Sigmoid colon (tissue), 7 donors: ENCODE measurements at places on chromosomes 11 and 22. TPM values are rescaled to one million over a fixed set of nuclear protein-coding genes. Genes with fewer than 3 reads are reported as not detected.

DNA sequence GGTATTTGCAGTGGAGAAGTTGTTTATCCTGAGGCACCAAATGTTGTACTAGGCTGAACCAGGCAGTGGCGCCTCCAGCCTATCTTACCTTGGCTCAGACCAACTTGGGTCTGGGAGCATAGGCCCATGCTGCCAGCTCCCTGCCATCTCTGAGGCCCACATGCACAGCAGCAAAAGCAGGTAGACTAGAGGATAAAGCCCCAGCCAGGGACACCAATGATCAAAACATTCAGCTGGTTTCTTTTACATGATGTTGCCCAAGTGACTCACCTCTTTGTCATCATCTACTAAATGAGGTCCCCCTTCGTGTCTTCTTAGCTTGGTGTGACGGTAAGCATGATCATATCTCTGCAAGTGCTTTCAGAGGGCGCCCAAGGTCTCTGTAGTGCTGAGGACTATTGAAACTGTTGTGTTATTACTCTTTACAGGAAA, 112.1 kb upstream of the DRD2 start:
- H3K36me3 ChIP-seq: no peaks in the 10 kb centered on the region
- no peak overlapping the region for H3K27ac ChIP-seq
- no peaks in the 10 kb centered on the region for H3K4me1 ChIP-seq
- no peak for DNase-seq

- H3K36me3 ChIP-seq: no peaks in the 10 kb centered on the region
- peaks cover 43% of the 10 kb centered on the region for H3K4me1 ChIP-seq
- H3K4me3 ChIP-seq: no peak overlapping the region
- H3K27me3 ChIP-seq: no peaks in the 10 kb centered on the region
Measured at GRCh38 chr11:112812729-112813128, 148.5 kb upstream of the NCAM1 start.

- no peak overlapping the region for H3K4me3 ChIP-seq
- no peaks in the 10 kb centered on the region for H3K27me3 ChIP-seq
- peaks cover 24% of the 10 kb centered on the region for H3K4me1 ChIP-seq
- no peak overlapping the region for H3K27ac ChIP-seq
- no peak for DNase-seq
- no peaks in the 10 kb centered on the region for H3K36me3 ChIP-seq
Measured at GRCh38 chr11:12599408-12600143, 74.6 kb upstream of the TEAD1 start.

- no peaks in the 10 kb centered on the region for H3K27me3 ChIP-seq
- H3K27ac ChIP-seq: no peak within 1 kb of the TSS
- no peak within 1 kb of the TSS for H3K4me3 ChIP-seq
- no peaks in the 10 kb centered on the region for H3K4me1 ChIP-seq
- no peaks in the 10 kb centered on the region for H3K36me3 ChIP-seq
- DNase-seq: no peak
Measured at GRCh38 chr11:125680747-125681146, at the start of gene ACRV1. ACRV1 (minus strand) TSS chr11:125680847; CDS start chr11:125680780, 67 bp downstream.

- no peaks in the 10 kb centered on the region for H3K27me3 ChIP-seq
- no peaks in the 10 kb centered on the region for H3K4me1 ChIP-seq
- no peaks in the 10 kb centered on the region for H3K36me3 ChIP-seq
- H3K4me3 ChIP-seq: no peak overlapping the region
- H3K27ac ChIP-seq: no peak overlapping the region
- DNase-seq: no peak
Measured at GRCh38 chr11:70712471-70712870, 314.1 kb downstream of the CTTN start.

- DNase-seq: peak; percentile 47
- H3K4me1 ChIP-seq: peaks cover 76% of the 10 kb centered on the region
- H3K36me3 ChIP-seq: peaks cover 17% of the 10 kb centered on the region
- H3K27ac ChIP-seq: peak overlapping the region; percentile 99
- H3K27me3 ChIP-seq: no peaks in the 10 kb centered on the region
Measured at GRCh38 chr22:38869663-38870062, 2.4 kb downstream of the CBX6 start.

DNA sequence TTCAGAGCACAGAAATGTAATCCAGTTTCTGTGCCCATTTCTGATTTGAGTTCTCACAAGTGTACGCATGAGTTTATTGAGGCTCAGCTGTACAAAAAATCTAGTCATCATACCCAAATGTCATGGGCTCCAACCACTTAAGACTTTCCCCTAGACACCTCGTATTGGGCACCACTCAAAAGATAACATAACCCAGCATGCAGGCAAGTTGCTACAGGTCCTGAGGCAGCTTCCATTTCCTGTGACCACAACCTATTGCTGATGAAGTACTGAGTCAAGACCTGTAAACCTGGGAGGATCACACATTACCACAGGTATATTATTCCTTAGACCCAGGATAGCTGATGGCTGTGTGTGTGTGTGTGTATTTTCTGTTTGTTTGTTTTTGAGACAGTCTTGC, 95.2 kb downstream of the MRTFA start:
- no peak overlapping the region for H3K27ac ChIP-seq
- no peak overlapping the region for H3K4me3 ChIP-seq
- no peak for DNase-seq
- no peaks in the 10 kb centered on the region for H3K27me3 ChIP-seq
- H3K4me1 ChIP-seq: no peaks in the 10 kb centered on the region

DNA sequence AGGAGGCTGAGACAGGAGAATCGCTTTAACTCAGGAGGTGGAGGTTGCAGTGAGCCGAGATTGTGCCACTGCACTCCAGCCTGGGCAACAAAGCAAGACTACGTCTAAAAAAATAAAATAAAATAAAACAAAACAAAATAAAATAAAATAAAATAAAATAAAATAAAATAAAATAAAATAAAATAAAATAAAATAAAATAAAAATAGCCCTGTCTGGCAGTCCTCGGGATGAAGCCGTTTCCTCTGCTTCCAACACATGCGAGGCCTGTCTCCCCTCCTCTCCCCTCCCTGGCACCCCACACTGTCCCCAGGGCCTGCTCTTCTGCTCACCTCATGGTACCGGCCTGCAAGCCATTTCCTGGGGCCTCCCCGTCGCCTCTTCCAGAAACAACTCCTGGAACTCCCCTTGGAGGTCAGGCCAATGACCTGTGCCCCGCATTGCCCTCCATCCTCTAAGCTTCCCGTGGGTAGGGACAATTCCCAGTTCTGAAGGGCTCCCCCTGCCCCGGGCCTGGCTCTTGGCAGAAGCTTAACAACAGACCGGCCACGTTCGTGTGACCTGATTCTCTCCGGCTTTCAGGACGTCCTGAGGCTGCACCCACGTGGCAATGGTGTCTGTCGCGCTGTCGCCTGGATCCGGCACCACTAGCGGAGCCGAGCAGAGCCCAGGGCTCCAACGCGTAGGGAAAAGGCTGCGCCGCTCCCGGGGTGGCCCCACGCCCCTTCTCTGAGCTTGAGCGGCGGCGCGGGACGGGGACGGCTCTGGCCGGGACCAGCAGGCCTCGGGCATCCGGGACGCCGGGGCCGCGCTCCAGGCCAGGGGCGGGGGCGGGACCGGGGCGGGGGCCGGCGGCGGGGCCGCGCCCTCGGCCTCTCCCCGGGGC, 456 bp upstream of the PARVB start:
- DNase-seq: no peak
- H3K27me3 ChIP-seq: peaks cover 4% of the 10 kb centered on the region
- H3K36me3 ChIP-seq: no peaks in the 10 kb centered on the region
- H3K27ac ChIP-seq: peak overlapping the region; percentile 83

DNA sequence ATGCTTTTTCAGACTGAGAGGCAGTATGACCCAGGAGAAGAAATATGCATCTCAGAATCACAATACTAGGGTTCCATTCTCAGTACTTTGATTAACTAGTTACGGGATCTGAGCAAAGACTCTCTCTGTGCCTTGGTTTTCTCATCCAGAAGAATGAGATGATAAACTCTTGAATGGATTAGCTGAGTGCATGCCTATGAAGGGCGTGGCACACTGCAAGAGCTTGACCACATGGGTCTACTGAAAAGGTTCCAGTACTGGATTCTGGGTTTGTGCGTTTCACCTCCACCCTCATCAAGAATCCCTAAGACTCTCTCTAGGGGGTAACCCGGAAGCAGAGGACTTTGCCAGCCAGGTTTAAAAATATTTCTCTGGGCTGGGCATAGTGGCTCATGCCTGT, 25.6 kb downstream of the PGA5 start:
- H3K36me3 ChIP-seq: no peaks in the 10 kb centered on the region
- H3K27me3 ChIP-seq: no peaks in the 10 kb centered on the region
- no peaks in the 10 kb centered on the region for H3K4me1 ChIP-seq
- no peak overlapping the region for H3K27ac ChIP-seq
- H3K4me3 ChIP-seq: no peak overlapping the region
- DNase-seq: no peak

DNA sequence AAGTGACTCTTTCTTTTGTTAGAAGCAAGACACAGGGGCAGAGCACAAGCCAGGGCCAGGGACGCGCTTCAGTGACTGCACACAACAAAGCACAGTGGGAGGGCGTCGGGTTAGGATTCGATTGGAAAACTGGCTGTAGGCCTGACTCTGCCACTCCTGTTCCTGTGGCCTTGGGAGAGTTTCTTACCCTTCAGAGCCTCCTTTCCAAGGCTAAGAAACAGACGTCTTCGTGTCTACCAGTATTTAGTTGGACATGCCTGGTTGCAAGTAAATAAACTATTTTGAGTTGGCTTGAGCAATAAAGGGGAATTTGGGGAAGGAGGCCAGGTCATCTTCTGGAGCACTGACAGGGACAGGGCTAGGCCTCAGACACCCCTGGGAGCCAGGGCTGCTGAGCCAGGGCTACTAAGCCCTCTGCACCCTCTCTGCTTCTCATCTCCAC, 549.1 kb downstream of the INSC start:
- H3K4me1 ChIP-seq: no peaks in the 10 kb centered on the region
- DNase-seq: no peak

DNA sequence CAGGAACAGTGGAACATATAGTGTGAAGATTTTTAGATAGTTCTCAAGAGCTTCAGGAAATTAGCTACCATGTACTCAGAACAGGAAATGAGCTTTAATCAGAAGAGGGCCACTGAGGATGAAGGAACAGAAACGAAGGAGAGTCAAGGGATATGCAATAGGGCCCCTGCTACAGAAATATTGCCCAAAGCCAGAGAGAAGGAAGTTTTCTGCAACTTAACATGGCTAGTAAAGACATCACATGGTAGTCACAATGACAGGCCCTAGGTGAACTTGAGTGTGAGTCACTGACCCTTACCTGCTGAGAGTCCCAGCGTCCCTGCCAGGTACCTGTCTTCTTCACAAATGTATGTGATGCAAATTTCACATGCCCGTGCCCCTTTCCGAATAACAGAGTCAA, 25.2 kb upstream of the CARD16 start:
- no peak overlapping the region for H3K27ac ChIP-seq
- H3K4me3 ChIP-seq: no peak overlapping the region
- no peaks in the 10 kb centered on the region for H3K36me3 ChIP-seq
- no peaks in the 10 kb centered on the region for H3K27me3 ChIP-seq
- no peak for DNase-seq

GRCh38 chr22:22993184-22993583, 77.1 kb upstream of the GNAZ start:
- H3K27me3 ChIP-seq: no peaks in the 10 kb centered on the region
- no peaks in the 10 kb centered on the region for H3K36me3 ChIP-seq
- H3K27ac ChIP-seq: no peak overlapping the region
- no peaks in the 10 kb centered on the region for H3K4me1 ChIP-seq

DNA sequence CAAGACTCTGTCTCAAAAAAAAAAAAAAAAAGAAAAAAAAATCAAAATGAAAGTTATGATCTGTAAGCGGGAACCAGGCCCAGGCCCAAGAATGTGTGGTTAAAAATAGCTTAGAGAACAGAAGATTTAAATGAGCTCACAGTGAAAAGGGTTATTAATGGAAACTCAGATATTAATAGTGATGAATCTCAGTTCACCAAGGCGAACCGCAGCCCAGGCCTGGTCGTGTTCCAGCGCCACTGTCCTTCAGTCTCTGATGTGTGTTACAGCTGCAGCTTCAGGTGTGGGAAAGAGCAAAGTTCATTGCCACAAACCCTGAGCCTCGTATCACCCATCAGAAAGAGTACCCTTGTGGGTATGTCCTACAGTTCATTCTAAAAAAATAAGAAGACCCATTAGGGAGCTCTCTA, 107.1 kb downstream of the GAB2 start:
- H3K4me1 ChIP-seq: peaks cover 29% of the 10 kb centered on the region
- no peak overlapping the region for H3K4me3 ChIP-seq
- peak overlapping the region; percentile 41 for H3K27ac ChIP-seq
- H3K36me3 ChIP-seq: no peaks in the 10 kb centered on the region
- peak; percentile 69 for DNase-seq
- no peaks in the 10 kb centered on the region for H3K27me3 ChIP-seq

SMC1B gene
- not detected for total RNA-seq

BTBD10 gene
- 45.1 TPM for total RNA-seq

SEC14L2 gene
- 10.5 TPM for total RNA-seq

CNIH2 gene
- total RNA-seq: not detected

TTC36 gene
- total RNA-seq: not detected
